ENCODE measurements at places on chromosomes 2 and 18. TPM values are rescaled to one million over a fixed set of nuclear protein-coding genes. Genes with fewer than 3 reads are reported as not detected.

DNA sequence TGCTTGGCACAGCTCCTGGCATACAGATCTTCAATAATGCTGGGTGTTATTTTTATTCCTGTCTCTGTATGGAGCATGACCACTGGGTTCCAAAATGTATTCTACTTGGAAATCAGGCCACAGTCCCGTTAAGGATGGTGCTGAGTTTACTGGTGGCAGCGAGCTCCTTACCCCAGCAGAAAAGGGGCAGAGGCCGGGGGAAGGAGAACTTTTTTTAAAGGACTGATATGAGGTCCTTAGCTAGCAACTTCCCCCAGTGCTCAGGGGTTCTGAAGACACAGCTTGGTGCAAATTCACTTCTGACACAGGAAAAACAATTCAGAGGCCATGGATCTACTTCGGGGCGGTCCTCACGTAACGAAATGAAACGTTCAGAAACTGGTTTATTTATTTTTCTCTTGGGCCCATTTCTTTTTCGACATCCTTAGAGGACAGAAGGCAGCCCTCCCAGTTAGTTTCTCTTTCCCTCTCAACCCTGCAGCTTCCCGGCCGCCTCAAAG lies 872 bp downstream of the RDH14 start:
- DNase-seq, result no peak

GRCh38 chr18:61677435-61677970 lies 215.3 kb downstream of the RNF152 start:
- DNase-seq, result no peak

DNA sequence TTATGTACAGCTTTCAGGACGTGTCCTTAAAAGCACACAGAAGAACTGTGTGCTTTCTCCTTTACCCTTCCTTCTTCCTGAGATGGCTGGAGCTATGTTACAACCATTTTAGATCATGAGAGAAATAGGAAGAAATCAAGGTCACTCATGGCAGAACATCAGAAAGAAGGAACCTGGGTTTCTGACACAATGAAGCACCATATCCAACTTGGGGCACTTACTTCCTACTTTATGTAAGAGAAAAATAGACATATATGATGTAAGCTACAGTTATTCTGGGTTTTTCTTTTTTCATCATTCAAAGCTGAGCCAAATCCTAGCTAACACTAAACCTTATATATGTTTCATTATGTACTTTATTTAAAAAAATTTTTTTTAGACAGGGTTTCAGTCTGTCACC lies 79.5 kb downstream of the FAM161A start:
- no peak for DNase-seq

DNA sequence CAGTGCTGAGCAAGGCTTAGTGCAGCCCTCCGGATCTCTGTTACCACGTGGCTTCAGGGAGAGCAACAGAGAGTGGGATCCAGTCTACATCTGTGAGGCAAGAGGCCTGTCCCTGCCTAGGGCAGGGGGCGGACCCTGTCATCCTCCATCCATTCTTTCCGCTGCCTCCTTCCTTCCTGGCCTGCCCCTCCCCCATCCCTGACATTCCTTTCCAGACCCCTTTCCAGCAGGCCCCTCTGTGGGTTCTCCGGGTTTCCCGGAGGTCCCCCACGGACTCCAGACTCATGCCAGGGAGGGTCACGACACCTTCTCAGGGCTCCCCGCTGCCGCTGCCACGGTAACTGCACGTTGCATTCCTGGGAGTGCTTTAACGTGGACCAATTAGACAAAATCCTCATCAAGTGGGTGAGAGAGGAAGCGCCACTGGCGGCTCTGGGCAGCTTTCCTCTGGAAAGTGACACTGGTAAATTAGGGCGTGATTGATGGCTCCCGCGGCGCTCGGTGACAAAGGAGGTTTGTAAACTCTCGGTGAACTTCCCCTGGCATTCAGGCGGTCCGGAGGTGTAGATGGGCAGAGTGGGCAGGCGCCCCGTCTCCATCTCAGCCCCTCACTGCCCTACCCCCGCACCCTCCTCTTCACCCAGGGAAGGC lies 11.4 kb downstream of the ATOH8 start:
- DNase-seq, result no peak

- no peak for DNase-seq
Measured at GRCh38 chr2:66581339-66582103, 146.6 kb downstream of the MEIS1 start.

- no peak for DNase-seq
Measured at GRCh38 chr2:150379166-150379565, 108.3 kb downstream of the RND3 start.

DNA sequence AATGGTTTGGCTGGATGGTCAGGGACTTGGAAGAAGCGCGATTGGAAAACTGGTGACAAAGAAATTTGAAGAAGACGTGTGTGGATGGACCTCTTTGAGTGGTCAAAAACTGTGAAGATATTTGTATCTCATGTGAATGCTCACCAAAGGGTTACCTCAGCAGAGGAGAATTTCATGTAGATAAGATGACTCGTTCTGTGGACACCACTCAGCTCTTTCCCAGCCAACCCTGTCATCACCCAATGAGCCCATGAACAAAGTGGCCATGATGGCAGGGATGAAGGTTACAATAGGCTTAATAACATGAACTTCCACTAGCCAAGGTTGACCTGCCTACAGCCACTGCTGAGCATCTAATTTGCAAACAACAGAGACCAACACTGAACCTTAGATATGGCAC lies 248.3 kb downstream of the KCNE4 start:
- DNase-seq, result no peak

- no peak for DNase-seq
Measured at GRCh38 chr2:150424406-150424805, 63.1 kb downstream of the RND3 start.

- no peak for DNase-seq
Measured at GRCh38 chr18:60391571-60392226, 19.1 kb upstream of the MC4R start.

- DNase-seq, result no peak
Measured at GRCh38 chr2:48165070-48165753, 258.9 kb upstream of the FBXO11 start.

DNA sequence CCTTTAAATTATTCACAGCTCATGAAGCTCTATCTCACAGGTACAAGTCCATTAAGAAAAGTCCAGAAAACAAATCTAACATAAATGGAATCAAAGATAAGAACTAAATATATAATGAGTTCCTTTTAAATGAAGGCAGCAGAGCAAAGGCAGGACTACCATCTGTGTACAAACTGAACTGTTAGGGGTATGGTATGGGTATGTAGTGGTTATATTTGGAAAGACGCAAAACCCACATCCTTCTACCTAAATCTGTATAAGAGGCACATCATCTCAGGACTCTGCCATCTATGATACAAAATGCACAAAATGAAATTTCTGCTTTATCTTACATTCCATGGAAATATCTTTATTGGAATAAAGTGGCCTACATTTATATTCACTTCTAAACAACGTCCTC lies 59.9 kb downstream of the PDE11A start:
- no peak for DNase-seq

DNA sequence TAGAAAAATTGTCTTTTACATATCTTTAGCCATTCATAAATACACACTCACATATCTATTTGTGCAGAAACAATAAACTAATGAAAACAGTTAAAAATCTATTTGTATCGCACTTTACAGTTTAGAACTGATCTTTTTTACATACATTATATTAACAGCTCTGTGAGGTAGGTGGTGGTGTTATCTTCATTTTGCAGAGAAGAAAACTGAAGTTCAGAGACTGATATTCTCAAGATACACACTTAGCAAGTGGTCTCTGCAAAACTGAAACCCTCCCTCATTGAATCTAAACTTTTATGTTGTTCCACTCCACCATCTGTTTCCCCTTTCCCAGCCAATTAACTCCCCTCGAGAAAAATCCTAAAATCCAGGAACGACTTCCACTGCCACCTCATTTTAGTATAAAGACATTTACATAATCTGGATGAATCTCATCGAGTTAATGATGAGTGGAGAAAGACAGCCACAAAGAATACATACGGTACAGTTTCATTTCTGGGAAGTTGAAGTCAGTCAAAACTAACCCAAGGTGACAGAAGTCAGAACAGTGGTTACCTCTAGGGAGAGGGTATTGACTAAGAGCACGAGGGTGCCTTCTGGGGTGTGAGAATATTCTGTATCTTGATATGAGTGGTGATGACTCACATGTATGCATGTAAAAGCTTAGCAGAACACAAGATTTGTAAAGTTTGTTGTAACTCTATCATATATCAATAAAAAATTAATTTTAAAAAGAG lies 524.2 kb upstream of the TCF4 start:
- DNase-seq, result peak; percentile 1

GRCh38 chr2:149371476-149371875 lies 41.1 kb downstream of the LYPD6 start:
- no peak for DNase-seq

The C2orf80 gene
- total RNA-seq, result not detected

DNA sequence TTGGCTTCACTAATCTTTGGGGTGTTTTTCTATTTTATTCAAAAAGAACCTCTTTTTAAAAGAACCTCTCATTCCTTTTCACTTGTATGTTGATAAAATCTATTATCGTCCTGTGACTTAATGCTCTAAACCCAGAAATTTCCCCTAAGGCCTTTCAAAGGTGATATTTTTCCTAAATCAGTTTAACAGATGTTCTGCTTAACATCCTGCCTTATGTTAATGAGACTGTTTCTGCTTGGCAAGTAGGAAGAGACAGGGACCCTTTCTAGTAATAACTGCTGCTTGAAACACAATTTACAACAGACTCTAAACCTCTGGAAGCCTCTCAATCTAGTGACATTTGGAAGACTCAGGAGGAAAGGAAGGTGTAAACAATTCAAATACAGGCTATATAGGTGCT lies 128.8 kb downstream of the KCNJ3 start:
- no peak for DNase-seq

The CACNB4 gene
- total RNA-seq, result 0.83 TPM

- no peak for DNase-seq
Measured at GRCh38 chr2:218806346-218806978, 24.5 kb downstream of the CYP27A1 start.

The LOXL3 gene
- total RNA-seq, result 2.0 TPM

- DNase-seq, result peak; percentile 47
Measured at GRCh38 chr2:27249891-27250651, 12.8 kb downstream of the SLC30A3 start.

DNA sequence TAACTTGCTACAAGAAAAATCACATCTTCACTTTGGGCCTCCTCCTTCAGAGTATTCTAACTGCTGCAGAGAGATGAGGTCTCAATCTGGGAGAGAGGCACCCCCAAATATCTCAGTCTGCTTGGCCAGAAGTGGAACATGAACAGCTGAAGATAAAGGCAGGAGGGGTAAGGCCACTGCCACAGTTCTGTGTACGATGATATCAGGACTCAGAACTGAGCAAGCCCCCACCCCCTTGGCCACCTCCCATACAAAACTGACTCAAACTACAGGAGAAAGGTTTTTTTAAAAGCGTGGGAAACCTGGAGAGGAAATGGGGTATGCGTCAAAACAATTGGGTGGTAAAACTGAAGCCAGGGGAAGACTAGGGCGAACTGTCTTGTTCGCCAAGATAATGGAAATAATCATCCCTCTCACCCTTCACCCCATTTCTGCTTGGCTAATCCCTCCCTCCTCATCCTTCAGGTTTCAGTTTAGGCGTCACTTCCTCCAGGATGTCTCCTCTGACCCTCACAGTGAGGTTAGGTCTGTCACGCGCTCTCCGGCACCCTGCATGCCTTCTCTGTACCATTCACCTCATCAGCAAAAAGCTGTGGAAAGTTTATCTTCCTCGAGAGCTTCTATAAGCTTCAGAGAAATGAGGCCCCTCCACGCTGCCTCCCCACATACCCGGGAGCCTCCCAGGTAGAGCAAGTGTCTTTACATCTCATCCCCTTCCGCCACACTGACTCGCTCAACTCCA lies 64.4 kb downstream of the SFXN5 start:
- DNase-seq, result no peak

DNA sequence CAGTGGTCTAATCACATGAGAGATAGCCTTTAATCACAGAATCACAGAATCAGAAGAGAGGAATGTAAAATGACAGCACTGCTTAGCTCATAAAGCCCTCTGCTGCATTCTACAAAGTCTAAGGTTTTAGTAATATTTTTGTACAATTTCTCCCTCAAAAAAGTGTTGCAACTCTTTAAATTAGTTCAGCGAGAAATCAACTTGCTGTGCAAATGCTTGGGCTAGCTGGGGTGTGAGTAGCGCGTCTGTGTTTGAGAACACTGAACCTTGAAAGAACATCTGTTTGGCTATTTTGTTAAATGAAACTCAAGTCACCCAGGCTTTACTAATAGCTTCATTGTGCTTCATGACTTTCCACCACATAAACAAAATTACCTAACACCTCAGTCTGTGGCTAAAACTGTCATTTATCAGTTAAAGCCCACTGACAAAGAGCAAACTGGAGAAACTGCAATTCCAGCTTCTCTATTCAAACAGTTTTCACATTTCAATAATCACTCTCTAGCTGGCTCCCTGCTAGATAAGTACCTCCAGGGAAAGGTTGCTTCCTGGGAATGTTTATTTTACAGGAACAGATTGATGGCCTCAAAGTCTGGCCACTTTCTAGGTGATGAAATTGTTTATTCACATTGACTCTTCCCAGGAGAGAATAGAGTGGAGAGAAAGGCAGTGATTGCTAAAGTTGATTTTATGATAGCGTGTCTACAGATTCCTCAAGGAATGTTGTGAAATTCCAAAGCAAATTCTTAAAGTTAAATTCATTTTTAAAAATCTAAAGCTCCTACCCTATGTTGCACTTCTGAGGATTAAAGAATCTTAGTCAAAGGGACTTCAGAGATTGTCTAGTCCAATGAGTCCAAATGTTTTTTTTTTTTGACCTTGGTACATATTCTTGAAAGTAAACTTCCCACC lies 36.0 kb upstream of the STAT1 start:
- DNase-seq, result no peak

GRCh38 chr2:72887740-72888437 lies 681 bp downstream of the SPR start:
- DNase-seq, result peak; percentile 32

The MARCO gene
- not detected for total RNA-seq

The FSHR gene
- total RNA-seq, result not detected

GRCh38 chr2:130843321-130843985 lies 6.7 kb downstream of the ARHGEF4 start:
- DNase-seq, result no peak

- DNase-seq, result no peak
Measured at GRCh38 chr18:1906421-1906820, 664.9 kb downstream of the METTL4 start.

The HOXD9 gene
- not detected for total RNA-seq

The DAPL1 gene
- not detected for total RNA-seq

GRCh38 chr2:8090748-8091700 lies 590.8 kb upstream of the ID2 start:
- peak; percentile 22 for DNase-seq

- no peak for DNase-seq
Measured at GRCh38 chr18:813172-814071, 1.4 kb upstream of the YES1 start.

DNA sequence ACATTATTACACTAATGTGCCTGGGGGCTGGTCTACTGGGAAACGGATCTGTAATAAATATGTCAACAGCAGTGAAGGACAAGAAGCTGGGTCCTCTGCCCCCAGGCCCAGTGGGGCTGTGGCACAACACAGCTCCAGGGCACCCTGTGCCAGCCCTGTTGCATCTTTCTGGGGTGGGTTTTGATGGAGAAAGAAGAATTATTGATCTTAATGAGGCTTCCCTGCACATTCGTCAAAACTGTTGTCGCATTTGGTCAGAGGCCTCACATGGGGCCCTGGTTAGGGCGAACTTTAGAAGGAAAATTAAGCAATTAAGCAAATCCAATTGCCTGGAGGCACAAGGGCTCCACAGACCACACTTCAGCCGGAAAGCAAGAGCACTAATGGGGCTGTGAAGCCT lies 30.0 kb upstream of the TWIST2 start:
- no peak for DNase-seq

GRCh38 chr2:176917-177316 lies 86.9 kb downstream of the SH3YL1 start:
- DNase-seq, result no peak

All from activated T-helper 1 cell treated with anti-CD3 and anti-CD28 coated beads, Interleukin-12 subunit alpha, Interleukin-12 subunit beta, Interleukin-2, Interleukin-4 antibody, amounts not matched to agents 30 ng/mL and 10 ng/mL and 1 ng/mL, durations not matched to agents 14 hours and 24 hours and 36 hours (primary cell).